ENCODE measurements at places on chromosomes 6 and 20. TPM values are rescaled to one million over a fixed set of nuclear protein-coding genes. Genes with fewer than 3 reads are reported as not detected.

GRCh38 chr6:32970413-32971241 lies 2.2 kb downstream of the BRD2 start:
- peak overlapping the region; percentile 84 for H3K4me3 ChIP-seq
- H3K4me1 ChIP-seq: no peaks in the 10 kb centered on the region
- H3K27ac ChIP-seq: peak overlapping the region; percentile 100
- H3K36me3 ChIP-seq: no peaks in the 10 kb centered on the region

- DNase-seq: no peak
- no peaks in the 10 kb centered on the region for H3K27me3 ChIP-seq
- H3K4me1 ChIP-seq: peaks cover 3% of the 10 kb centered on the region
- peak overlapping the region; percentile 94 for H3K27ac ChIP-seq
Observed at GRCh38 chr20:33812908-33813462, 1.8 kb downstream of the CHMP4B start.

GRCh38 chr20:37229357-37229756 lies 32.3 kb downstream of the GHRH start:
- no peak overlapping the region for H3K27ac ChIP-seq
- H3K27me3 ChIP-seq: no peaks in the 10 kb centered on the region
- H3K4me3 ChIP-seq: no peak overlapping the region
- no peaks in the 10 kb centered on the region for H3K36me3 ChIP-seq
- no peak for DNase-seq

DNA sequence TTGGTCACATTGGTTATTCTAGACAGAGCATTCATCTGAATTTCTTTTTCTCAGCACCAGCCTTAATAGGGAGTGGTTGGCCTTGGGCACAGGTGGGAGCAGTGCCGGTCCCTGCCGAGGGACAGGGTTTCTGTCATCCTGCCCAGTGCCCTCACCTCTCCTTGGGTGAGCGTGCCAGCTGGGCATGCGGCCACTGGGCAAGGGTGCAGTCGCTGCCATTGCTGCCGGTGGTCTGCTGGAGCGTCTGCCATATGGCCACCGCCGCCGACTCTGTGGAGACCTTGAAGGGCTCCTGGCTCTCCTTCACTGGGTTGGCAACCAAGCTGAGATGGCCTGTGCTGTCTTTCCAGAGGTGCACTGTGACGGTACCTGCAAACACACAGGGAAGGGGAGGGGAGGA lies 16.4 kb upstream of the UQCC2 start:
- no peaks in the 10 kb centered on the region for H3K36me3 ChIP-seq
- H3K4me1 ChIP-seq: no peaks in the 10 kb centered on the region
- no peaks in the 10 kb centered on the region for H3K27me3 ChIP-seq
- no peak overlapping the region for H3K4me3 ChIP-seq

DNA sequence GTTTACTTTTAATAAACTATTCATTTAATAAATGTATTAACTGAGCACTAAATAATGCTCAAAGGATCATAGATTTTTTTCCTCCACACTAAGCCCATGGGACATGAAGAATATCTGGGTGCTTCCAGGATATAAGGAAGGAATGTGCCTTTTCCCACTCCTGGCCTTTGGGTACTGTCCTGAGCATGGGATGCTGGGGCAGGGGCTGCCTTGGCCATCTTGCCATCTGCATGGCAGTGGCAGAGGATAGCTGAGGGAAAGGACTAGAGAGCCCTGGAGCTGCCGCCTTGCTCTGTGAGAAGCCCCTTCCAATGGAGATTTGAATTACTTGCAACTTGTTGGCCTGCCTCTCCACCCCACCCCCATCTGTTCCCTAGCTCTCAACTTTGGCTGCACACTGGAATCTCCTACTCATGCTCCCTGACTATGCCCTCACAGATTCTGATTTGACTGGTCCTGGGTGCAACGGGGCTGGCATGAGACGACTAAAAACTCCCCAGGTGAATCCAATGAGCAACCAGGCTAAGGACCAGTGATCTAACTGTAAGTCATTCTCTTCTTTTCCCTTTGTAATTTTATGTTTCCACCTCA lies 15.6 kb downstream of the DDRGK1 start:
- no peaks in the 10 kb centered on the region for H3K27me3 ChIP-seq
- no peak overlapping the region for H3K27ac ChIP-seq
- H3K4me1 ChIP-seq: no peaks in the 10 kb centered on the region

DNA sequence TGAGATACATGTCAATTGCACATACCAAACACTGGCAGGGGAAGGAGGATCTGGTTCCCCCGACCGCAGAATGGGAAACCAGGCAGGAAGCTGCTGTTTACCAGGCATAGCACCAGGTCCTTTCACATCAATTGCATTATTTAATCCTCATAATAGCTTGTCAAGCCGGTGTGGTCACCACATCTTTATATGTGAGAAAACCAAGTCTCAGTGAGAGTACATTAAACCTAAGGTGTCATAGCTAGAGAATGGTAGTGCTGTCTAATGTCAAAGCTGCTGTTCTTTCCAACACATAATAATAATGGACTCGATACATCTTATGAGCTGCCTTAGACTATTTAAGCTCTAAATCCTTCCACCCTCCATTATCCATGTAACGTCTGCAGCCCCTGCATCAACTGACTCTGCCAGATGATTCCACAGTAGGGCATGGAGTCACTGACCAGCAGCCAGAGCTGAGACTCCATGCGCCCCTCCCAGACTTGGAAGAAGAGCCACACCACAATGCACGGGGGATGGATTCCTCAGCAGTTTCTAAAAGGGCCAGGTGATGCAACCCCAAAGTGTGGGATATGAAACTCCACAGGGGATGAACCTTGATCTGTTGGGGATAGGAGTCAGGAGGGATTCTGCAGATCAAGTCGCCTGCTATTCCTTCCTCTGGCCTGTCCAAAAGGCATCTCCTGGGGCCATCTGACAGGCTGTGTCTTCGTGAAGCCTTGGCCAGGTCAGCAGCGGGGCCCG lies 71.8 kb downstream of the GPR6 start:
- no peaks in the 10 kb centered on the region for H3K27me3 ChIP-seq
- DNase-seq: no peak
- H3K36me3 ChIP-seq: no peaks in the 10 kb centered on the region
- no peaks in the 10 kb centered on the region for H3K4me1 ChIP-seq
- H3K4me3 ChIP-seq: no peak overlapping the region

Gene SLC17A9
- 5.4 TPM for total RNA-seq

Data from uterus (tissue), 4 donors.